ENCODE measurements at places on chromosomes 16 and 17. TPM values are rescaled to one million over a fixed set of nuclear protein-coding genes. Genes with fewer than 3 reads are reported as not detected.

Gene OTOA
- not detected for total RNA-seq

Gene XYLT1
- total RNA-seq: 0.62 TPM

Gene HASPIN
- 10.6 TPM for total RNA-seq

Gene NUDT7
- total RNA-seq: 4.7 TPM

Gene ARL5C
- total RNA-seq: not detected

Gene TPPP3
- 0.95 TPM for total RNA-seq

Gene CEP295NL
- 0.87 TPM for total RNA-seq

Gene CCL2
- total RNA-seq: 513 TPM

Gene EME1
- 15.3 TPM for total RNA-seq

Gene CCL4L2
- total RNA-seq: not detected

Gene LCMT1
- 44.2 TPM for total RNA-seq

Gene KRTAP4-5
- not detected for total RNA-seq

Gene MMP28
- 1.6 TPM for total RNA-seq

Gene NEUROD2
- total RNA-seq: not detected

Gene PIMREG
- total RNA-seq: 41.2 TPM

Gene FOXL1
- total RNA-seq: 9.3 TPM

Gene TP53TG3B
- total RNA-seq: 0.18 TPM

Gene PLA2G10
- total RNA-seq: 0.23 TPM

Gene SPDYE4
- not detected for total RNA-seq

Gene AOC3
- 0.21 TPM for total RNA-seq

Gene TNRC6C
- 10.1 TPM for total RNA-seq
